ENCODE measurements at places on chromosomes 1 and 21.

GRCh38 chr1:42748021-42748420, 8.0 kb upstream of the CLDN19 start:
- no peak for DNase-seq

DNA sequence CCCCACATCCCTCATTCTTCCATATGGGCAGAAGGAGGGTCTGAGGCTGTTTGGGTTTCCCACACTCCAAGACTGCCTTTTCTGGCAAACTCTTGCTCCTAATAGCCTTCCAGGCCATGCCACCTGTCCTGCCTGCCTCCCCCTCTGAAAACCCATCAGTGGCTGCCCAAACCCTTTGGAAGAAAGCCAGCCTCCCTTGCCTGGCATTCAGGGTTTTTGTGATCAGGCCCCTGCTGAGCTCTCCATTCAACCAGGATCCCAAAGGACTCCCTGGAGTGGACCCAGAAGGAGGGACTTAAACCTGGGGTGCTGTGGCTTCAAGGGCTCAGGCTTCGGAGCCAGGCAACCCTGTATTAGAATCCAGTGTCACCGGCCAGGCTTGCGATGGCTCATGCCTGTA, 4.2 kb upstream of the GUCA2A start:
- no peak for DNase-seq

- DNase-seq = peak; percentile 40
Observed at GRCh38 chr1:150552128-150552910, 3.1 kb downstream of the ADAMTSL4 start.

- no peak for DNase-seq
Observed at GRCh38 chr1:192530254-192530653, 45.3 kb upstream of the RGS1 start.

- no peak for DNase-seq
Observed at GRCh38 chr1:53108646-53109580, 33.5 kb downstream of the SLC1A7 start.

DNA sequence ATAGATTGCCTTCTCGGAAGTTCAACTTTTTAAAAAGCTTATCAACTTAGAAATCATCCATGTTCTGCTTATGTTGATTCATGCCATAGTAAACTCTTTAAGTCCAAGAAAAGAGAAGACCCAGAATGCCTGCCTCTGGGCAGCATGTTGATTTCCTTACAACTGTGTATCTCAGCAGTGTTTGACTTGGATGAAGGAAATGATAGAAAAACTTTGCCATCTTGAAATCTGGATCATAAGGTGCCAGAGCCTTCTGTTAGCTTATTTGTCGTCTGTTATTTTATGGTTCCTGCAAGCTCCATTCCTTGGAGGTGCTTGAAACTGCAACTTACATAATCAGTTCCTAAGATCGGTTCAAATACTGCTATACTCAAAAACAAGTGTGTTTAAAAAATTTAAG, 124.5 kb downstream of the ATP5PO start:
- DNase-seq = no peak

GRCh38 chr1:234614081-234614489, 4.1 kb upstream of the IRF2BP2 start:
- DNase-seq = no peak

DNA sequence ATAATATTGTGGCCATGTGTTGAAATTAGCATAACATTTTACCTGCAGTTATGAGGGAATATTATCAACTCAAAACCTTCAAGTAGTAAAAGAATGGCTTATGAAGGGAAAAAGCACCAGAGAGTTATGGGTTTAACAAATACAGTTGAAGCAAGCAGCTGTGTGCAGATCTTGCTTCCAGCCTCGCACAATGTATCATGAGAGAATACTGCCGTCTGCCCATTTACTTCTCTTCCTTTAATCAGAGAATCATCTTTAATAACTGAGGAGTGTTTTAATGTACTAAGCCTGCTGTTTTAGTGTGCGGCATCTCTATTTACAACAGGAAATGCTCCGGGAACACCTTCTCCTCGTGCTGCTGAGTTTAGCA, 120.9 kb downstream of the ATG4C start:
- no peak for DNase-seq

GRCh38 chr1:150791585-150791984, 16.5 kb downstream of the CTSK start:
- no peak for DNase-seq

DNA sequence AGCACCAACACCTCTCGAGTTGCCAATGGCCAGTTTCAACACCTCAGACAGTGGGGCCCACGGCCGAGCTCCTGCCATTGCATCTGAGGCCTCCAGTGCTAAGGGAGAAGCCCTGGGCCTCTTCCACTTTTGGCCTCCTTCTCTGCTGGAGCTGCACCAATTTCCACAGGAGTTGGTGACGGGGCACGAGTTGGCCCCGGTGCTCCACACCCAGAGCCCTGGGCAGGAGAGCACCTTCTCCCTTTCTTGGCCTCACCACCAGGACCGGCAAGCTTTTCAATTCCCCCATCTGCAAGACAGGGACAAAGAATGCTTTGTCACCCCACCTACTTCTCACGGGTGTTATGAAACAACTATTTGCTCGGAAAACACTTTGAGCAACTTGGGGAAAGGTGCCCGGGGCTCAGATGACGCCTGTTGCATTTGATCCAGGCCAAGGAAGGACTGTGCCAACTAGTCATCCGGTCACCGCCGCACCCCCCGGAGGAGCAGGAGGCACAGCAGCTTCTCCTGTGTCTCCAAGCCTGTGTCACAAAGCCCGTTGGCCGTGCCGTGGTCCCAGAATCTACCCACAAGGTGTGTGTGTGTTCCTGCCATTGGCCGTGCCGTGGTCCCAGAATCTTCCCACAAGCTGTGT, 55.2 kb downstream of the TOMM20 start:
- DNase-seq = no peak

- no peak for DNase-seq
Observed at GRCh38 chr1:202029727-202030126, 19.3 kb downstream of the ELF3 start.

DNA sequence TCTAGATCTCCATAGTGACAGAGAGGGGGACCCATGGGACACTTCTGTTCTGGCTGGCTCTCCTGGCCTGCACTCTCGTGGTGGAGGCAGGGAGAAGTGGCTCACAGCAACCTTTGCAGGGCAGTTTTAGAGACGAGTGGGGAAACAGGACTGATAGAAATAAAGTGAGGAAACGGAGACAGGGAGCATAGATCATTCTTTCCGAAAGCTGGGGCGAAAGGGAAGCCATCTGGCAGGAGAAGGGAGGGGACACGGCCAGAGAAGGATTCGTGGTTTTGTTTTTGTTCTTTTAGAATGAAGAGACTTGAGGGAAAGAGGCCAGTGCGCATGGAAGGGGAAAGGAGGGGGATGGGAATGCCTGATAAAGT, 3.5 kb downstream of the TIE1 start:
- DNase-seq = no peak

DNA sequence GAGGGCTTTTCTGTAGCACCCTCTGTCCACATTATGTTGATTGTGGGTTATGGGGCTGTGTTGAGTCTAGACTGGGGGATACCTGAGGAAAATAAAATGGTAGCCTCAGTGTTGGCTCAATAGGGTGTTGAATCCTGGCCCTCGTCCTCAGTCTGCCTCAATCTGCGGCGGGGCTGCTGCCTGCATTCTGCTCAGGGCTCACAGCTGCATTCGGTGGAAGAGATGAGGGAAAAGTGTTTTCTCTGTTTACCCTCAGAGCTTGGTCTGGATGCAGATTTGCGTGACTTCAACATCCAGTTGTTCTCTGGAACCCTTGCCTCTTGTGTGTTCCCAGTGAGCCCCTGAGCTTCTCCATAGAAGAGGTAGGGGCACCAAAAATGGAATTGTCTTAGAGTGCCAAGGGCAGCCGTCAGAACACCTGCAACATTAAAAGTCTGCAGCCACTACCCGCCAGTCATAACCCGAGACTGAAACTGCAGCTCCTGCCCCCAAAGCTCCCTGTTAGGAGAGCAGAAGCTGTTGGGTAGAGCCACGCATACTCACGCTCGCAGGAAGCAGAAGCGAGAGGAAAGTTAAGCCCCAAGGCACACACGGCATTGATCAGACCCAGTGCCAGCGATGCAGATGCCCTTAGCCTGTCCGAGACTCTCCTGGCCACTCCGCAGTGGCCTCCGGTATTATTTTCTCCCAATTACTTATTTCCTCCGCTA, 215.3 kb upstream of the C1orf174 start:
- no peak for DNase-seq

DNA sequence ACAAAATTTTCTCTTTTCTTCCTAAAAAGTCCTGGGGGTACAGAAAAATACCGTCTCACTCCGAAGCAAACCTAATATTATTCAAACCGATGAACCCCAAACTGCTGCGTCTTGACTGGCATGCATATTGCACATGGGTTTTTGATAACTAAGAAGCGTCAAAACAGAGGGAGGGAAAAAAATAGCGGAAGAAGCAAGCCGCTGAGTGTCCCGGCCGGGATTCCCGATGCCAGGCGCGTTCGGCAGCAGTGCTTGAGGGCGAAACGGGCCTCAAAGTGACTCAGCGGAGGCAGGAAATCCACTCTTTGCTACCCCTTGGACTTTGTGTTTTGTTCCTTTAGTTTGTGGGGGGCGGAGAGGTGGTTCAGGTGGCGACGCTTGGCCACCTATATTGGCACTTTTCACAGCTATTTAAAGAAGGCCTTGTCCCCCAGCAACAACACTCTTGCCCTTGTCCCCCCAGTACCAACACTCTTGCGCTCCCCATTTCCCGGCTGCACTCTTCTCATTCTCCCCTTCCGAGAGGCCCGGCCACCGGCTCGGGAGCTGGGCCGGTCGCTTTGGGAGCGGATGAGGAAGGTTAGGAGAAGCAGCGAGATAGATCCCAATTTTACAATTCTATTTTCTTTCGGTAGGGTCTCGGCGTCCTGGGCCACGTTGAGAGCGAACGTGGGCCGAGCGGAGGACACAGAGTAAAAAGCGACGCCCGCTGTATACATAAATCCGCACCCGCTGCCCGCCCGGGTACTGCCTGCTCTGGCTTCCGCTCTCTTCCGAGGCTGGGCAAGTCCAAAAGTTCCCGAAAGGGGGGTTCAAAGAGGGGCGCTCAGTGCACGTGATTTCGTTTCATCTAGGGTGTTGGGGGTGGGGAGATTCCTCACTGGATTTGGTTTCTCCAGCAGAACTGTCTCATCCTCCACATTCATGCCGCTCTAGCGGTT, 2.5 kb downstream of the LMX1A start:
- DNase-seq = no peak

- DNase-seq = no peak
Observed at GRCh38 chr1:198966519-198966918, 327.7 kb downstream of the PTPRC start.

DNA sequence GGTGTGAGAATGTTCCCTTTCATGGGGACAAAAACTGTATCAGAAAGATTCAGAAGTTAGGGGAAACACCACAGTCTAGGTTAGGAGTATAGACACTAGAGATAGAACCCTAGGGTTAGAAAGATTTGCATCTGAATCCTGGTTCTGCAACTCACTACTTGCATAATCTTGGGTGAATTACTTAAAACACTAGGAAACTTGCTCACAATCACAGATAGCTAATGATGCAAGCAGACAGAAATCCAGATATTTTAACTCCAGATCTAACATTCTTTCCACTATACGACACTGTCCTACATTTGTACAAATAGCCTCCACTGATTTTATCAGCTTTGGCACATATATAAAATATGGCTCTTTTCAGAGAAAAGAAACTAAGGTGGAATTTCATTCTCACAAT, 30.8 kb upstream of the GLIS1 start:
- no peak for DNase-seq

DNA sequence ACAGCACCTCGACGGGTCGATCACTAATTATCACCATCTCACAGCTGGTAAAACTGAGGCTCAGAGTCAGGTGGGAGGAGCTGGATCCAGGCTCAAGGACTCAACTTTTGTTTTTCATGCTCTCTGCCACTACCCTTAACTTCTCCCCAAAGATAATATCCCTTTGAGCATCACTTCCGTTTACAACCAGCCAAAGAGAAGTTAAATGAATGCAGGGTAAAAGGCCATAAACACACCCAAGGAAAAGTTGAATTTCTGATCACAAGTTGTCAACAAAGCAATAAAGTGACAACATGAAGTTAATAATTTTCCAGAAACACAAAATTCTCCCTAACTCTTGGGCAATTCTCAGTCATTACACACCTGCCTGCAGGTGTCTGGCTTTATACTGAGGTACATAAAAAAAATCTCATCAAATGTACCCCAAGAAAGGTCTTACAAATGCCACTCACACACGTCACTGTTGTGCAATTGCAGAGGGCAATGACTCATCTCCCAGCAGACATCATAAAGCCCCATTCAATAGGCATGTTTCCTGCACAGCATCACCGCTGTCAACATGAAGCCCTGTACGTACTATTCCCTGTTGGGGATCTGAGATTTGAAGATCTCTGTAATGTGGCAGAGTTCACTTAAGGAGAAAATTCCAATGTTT, 3.4 kb downstream of the OR2T11 start:
- no peak for DNase-seq

- DNase-seq = no peak
Observed at GRCh38 chr21:21324297-21324696, 326.1 kb downstream of the NCAM2 start.

DNA sequence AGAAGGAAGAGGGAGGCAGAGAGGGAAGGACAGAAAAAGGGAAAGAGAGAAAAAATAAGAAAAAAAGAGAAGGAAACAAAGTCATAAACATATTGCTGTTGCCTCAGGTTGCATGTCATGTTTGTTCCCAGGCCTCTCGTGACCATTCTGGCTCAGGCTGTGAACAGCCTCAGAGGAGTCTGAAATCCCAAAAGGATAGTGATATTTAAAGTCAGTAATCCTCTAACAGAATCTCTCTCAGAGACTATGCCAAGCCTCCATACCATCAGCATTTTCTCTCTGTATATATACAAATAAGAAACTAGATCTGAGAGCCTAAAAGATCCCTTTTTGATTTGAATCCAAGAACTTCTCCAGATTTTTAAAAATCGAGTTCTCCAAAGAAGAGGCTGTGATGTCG, 35.2 kb downstream of the GORAB start:
- no peak for DNase-seq

GRCh38 chr1:47179988-47180563, 9.8 kb downstream of the PDZK1IP1 start:
- DNase-seq = no peak

- peak; percentile 50 for DNase-seq
Observed at GRCh38 chr21:45154511-45155508, 80.4 kb downstream of the ADARB1 start.

GRCh38 chr1:149906570-149907075, 7.3 kb downstream of the BOLA1 start:
- no peak for DNase-seq

GRCh38 chr1:94296018-94296417, 58.6 kb upstream of the ARHGAP29 start:
- DNase-seq = no peak

GRCh38 chr1:113975211-113975895, 3.9 kb upstream of the OLFML3 start:
- peak; percentile 27 for DNase-seq

GRCh38 chr1:53254011-53254640, 15.8 kb upstream of the MAGOH start:
- no peak for DNase-seq

Measured in CD4-positive, alpha-beta T cell treated with Interleukin-12 subunit alpha and Interleukin-12 subunit beta, for 1 hour (primary cell).